Stimulated activated CD4-positive, alpha-beta T cell treated with anti-CD3 and anti-CD28 coated beads, TNF-alpha, amount 100 ng/mL, for 1 hour (primary cell): ENCODE measurements at places on chromosomes 13 and 19.

DNA sequence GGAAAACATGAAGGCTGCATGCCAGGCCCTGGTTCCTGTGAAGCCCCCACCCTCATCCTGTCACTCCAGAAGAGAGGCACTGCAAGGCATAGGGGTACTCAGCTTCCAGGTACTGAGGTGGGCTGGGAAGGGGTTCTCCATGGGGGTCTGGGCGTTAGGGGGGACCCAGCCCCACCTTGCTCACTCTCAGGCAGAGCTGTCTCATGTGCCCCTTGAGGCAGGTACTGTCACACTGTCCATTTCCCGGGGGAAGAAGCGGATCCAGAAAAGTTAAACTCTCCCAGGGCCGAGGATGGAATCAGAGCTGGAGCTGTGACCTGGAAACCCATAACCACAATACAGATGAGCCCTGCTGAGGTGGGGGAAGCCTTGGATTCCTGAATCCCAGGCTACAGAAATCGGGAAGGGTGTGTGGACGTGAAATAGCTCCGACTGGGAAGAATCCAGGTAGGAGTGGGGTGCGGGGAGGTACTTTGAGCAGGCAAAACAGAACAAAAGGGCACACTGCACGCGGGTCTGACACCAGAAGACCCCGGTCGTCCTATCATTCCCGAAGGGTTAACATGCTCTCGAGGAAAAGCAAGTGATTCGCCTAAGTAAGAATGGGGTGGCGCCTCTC is 540 bp upstream of the USE1 start:
- DNase-seq: no peak

DNA sequence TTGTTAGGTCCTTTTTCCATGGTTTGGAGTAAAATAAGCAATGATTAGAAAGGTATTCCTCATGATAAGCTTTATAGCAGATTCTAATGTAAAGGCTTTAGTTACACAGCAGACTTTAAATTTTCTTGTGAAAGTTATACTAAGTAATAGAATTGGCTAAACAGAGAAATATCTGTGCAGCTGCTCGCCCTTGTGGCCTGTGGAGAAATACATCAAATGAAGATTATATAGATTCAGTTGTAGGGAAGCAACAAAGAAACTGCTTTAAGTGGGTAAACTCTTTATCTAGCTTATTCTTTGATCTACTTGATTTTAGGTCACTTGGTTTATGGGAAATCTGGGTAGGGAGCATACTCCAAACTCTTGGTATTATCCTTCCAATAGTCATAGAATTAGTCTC is 1269.7 kb upstream of the SPRY2 start:
- DNase-seq: no peak

GRCh38 chr19:29401712-29402421 is 123.9 kb upstream of the VSTM2B start:
- DNase-seq: no peak

GRCh38 chr13:50934735-50935435 is 25.3 kb downstream of the RNASEH2B start:
- DNase-seq: no peak

- DNase-seq: no peak
These were observed 2.2 kb upstream of the ARHGAP33 start for GRCh38 chr19:35773020-35773806.

- DNase-seq: no peak
These were observed 210.7 kb upstream of the MIR17HG start for GRCh38 chr13:91136806-91137205.

DNA sequence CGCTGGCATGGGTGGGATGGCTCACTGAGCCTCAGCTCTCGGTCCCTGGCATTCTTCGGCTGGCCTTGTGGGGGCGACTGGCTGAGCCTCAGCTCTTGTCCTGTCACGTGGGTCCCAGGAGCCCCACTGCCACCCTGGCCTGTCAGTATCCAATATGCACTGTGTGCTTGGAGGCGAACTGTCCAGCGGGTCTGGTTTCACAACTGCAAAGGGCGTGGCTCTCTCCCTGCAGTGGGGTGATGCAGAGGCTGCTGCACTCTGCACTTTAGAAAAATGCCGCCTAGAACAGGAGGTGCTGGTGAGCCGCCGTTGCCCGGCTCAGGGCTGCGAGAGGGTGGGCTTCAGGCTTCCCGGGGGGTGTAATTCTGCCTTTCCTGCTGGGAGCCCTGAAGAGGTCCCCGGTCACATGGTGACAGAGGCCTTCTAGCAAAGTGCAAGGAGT is 17.0 kb upstream of the TMEM255B start:
- DNase-seq: no peak

- no peak for DNase-seq
These were observed 47.0 kb downstream of the SACS start for GRCh38 chr13:23386533-23386932.

DNA sequence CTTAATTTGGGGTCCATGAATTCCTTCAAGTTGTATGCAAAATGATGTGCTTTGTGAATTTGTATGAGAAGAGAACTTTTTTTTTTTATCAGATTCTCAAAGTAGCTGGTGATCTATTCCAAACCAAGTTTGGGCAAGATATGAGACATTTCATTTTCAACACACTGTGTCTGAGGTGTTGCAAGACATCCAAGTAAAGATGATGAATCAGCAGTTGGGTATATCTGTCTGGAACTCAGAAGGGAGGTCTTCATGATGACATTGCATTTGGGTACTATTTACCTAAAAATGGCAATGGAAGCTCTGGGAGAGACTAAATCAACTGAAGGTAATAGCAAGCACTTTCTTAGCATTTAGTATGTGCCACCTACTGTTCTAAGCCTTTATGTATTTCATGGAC is 2.8 kb downstream of the FAM124A start:
- DNase-seq: no peak

- DNase-seq: no peak
These were observed 2.2 kb downstream of the CD70 start for GRCh38 chr19:6588508-6589345.
